MG63 (cell line): ENCODE measurements at places on chromosomes 6 and 20. TPM values are rescaled to one million over a fixed set of nuclear protein-coding genes. Genes with fewer than 3 reads are reported as not detected.

SLC22A16 gene
- not detected in 2 replicates for total RNA-seq

DNA sequence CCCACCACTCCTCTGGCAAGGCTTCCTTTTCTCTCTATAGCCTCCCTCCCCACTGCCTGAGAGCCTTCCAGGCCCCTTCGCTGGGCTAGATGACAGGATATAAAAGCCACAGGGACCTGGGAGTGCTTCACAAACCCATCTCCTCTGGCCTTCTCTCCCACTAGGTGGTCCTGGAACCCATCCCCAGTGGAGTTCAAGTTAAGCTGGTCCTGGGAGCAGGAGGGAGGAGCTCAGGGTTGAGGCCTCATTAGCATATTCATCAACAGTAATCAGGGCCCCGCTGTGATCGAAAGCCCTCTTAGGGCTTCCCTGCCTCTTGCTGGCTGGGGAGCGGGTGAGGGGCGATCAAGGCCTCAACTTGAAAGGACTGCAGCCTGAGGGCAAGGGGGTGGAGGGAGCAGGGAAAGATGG lies 9.1 kb downstream of the EBF4 start:
- no peak for DNase-seq

- no peak for DNase-seq
Measured at GRCh38 chr6:14277405-14277930, 159.9 kb downstream of the CD83 start.

- DNase-seq, result no peak
Measured at GRCh38 chr6:17093686-17094085, 8.2 kb upstream of the STMND1 start.

- DNase-seq, result no peak
Measured at GRCh38 chr6:88493717-88494116, 327.6 kb upstream of the CNR1 start.

DNA sequence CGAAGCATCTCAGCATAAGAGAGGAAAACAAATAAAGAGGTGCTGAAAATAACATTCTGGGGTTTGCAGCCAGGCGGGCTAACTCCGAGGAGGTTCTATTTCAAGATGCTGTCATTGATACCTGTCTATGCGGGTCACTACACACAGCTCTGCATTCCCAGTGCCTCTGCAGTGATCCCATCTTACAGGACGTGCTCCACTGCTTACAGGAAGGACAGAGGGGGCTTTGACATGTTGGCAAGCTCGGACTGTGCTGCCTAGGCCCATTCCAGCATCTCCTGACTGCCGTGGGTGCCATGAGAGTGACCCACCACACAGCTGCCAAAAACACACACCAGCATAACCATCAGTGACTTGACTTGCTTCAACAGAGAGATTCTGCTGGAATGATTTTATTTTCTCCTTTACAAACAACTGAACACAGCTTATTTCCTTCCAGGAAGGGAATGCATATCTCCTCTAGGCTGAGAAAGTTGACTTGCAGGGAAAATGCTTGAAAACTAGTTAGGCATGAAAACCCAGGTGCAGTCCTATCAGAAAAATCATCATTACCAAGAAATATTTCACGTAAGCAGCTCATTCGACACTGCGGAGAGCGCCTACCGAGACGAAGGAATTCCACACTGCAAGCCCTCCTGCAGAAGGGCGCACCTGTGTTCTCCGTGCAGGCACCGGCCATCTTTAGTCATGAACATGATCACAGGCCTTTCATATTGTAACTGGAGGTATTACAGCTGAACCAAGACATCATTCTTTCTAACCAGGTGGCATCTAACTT lies 62.5 kb downstream of the RAMACL start:
- no peak for DNase-seq

DNA sequence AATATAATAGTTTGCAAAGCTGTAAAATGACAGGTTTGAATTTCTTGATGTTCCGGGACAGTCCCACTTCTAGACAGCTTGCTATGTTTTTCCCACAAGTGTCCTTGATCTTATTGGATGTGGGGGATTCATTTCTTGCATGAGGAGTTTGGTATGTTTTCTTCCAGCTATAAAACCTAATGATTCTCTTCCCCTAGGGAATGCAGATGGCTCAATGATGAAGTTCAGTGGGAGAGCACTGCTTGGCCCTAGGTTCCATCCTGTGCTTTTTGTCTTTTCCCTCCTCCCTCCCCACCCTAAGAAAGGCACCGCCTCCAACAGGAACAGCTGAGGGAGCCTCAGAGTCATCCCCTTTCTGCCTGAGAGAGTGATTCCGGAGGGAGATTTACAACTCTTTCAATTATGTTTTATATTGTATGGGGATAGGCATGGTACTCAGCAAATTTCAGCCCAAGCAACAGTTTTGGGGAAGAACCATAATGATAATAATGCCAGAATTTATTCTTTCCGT lies 149.2 kb downstream of the PHACTR1 start:
- no peak for DNase-seq
